Fibroblast of the aortic adventitia (primary cell): ENCODE measurements at places on chromosomes 7 and 10. TPM values are rescaled to one million over a fixed set of nuclear protein-coding genes. Genes with fewer than 3 reads are reported as not detected.

SPDYE6 gene
- total RNA-seq = not detected in 2 replicates

SLC39A12 gene
- not detected in 2 replicates for total RNA-seq

FIGNL1 gene
- 9.3 and 33.6 TPM in 2 replicates for total RNA-seq

LRIT1 gene
- not detected in 2 replicates for total RNA-seq

PRR15 gene
- 2.4 TPM in 2 replicates for total RNA-seq

NME8 gene
- total RNA-seq = not detected in 2 replicates

AUTS2 gene
- total RNA-seq = 10.7 and 33.4 TPM in 2 replicates

LDB3 gene
- total RNA-seq = under 0.01 TPM in 1 of 2 replicates, not detected in the other

COL26A1 gene
- total RNA-seq = not detected in 2 replicates

KIFBP gene
- total RNA-seq = 37.9 and 59.3 TPM in 2 replicates

NUDT5 gene
- total RNA-seq = 28.5 and 63.9 TPM in 2 replicates

NOS3 gene
- 0.36 and 4.6 TPM in 2 replicates for total RNA-seq

GSAP gene
- 3.2 and 3.5 TPM in 2 replicates for total RNA-seq

DDC gene
- not detected in 2 replicates for total RNA-seq

OR13A1 gene
- not detected in 2 replicates for total RNA-seq

HABP2 gene
- total RNA-seq = not detected in 2 replicates

PTN gene
- 12.8 and 28.7 TPM in 2 replicates for total RNA-seq

PON3 gene
- total RNA-seq = 0.82 TPM in 1 of 2 replicates, not detected in the other

CD36 gene
- 1.7 and 561 TPM in 2 replicates for total RNA-seq

CALML3 gene
- total RNA-seq = not detected in 2 replicates

ASIC3 gene
- total RNA-seq = 0.18 TPM in 1 of 2 replicates, not detected in the other

ITGA8 gene
- total RNA-seq = 2.6 and 38.5 TPM in 2 replicates

LGI1 gene
- total RNA-seq = 0.16 and 0.18 TPM in 2 replicates

ITGB8 gene
- total RNA-seq = 17.7 and 79.2 TPM in 2 replicates

FBXO24 gene
- total RNA-seq = 0.54 TPM in 1 of 2 replicates, not detected in the other

DOCK1 gene
- total RNA-seq = 69.7 and 75.2 TPM in 2 replicates

IL2RA gene
- not detected in 2 replicates for total RNA-seq

SDK1 gene
- total RNA-seq = 0.27 TPM in 1 of 2 replicates, not detected in the other

SLC29A4 gene
- 0.49 and 0.90 TPM in 2 replicates for total RNA-seq

FZD8 gene
- total RNA-seq = 8.8 and 15.4 TPM in 2 replicates

AGAP5 gene
- total RNA-seq = 2.9 and 4.3 TPM in 2 replicates

VWDE gene
- total RNA-seq = 0.08 and 0.09 TPM in 2 replicates

PIP4K2A gene
- total RNA-seq = 52.2 and 198 TPM in 2 replicates

MYH16 gene
- total RNA-seq = not detected in 2 replicates

PRSS2 gene
- total RNA-seq = not detected in 2 replicates

CLIP2 gene
- 31.9 and 89.9 TPM in 2 replicates for total RNA-seq

AQP1 gene
- 2.8 and 4.5 TPM in 2 replicates for total RNA-seq

TCF7L2 gene
- total RNA-seq = 8.8 and 14.8 TPM in 2 replicates

TBX20 gene
- 2.0 and 6.4 TPM in 2 replicates for total RNA-seq

MICALL2 gene
- 21.5 and 28.9 TPM in 2 replicates for total RNA-seq

SLC26A4 gene
- total RNA-seq = 0.65 and 1.8 TPM in 2 replicates

ASB10 gene
- not detected in 2 replicates for total RNA-seq

ADCY1 gene
- 0.25 and 0.72 TPM in 2 replicates for total RNA-seq

ITPRIP gene
- 6.2 and 15.7 TPM in 2 replicates for total RNA-seq

SSC4D gene
- 0.36 and 1.5 TPM in 2 replicates for total RNA-seq

LMOD2 gene
- not detected in 2 replicates for total RNA-seq

CABCOCO1 gene
- total RNA-seq = 3.4 and 6.2 TPM in 2 replicates

ABCB1 gene
- total RNA-seq = 0.08 and 0.36 TPM in 2 replicates

ANKRD61 gene
- total RNA-seq = not detected in 2 replicates

CYP3A4 gene
- not detected in 2 replicates for total RNA-seq
